ENCODE measurements at places on chromosomes 7 and 10.
A peak's percentile ranks its signal among the peaks of the same experiment; 100 is the strongest.

- no peak for DNase-seq
Observed at GRCh38 chr7:124426621-124427020, 339.0 kb downstream of the GPR37 start.

DNA sequence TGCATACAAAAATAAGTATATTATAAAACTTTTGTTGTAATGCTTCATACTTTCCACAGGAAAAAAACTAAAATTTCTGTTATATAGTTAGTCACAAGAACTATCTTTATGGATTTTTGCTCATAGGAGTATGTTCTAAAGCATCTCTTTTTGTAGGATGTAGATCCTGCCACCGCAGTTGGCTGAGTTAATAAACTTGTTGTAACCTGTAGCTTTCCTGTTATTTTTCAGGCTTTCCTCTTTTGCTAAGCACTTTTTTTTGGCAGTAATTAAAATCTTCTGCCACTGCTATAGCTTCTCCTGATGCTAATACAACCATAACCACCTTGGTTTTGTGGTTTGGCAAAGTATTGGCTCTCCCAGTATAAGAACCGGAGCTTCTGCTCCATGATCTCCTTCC lies 60.3 kb downstream of the WNT2 start:
- no peak for DNase-seq

DNA sequence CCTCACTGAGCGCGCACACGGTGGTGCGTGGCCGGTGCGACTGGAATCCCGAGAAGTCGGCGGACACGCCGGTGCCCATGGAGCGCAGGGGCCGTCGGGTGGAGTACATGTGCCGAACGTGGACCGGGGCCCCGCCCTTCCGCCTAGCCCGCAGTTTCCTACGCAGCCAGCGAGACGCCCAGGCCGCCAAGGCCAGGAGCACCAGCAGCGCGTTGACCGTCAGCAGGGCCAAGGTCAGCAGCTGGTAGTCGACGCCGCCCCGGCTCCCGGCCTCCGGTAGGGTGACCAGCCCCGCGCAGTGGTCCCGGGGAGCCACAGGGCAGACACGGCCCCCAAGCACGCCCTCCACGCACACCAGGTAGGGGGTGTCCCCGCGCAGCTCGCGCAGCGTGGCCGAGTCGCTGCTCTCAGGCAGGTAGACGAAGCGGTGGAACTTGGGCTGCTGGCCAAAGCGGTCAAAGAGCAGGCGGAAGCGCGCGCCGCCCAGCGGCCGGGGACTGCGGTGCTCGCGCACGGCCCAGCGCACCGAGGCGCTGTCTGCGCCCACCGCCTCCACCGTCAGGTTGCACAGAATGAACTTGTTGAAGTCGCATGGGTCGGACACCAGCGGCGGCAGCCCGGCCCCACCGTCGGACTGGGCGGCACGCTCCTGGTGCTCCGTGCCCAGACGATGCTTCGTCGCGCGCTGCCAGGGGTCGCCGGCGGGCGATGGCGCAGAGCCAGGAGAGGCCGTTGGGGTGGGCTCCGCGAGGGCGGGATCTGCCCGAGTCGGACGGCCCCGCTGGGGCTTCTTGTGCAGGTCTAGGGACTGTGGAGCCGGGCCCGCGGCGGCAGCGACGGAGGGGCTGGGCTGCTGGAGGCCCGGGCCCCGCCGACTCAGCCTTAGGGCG lies 2.2 kb downstream of the TRIL start:
- peak; percentile 14 for DNase-seq

- no peak for DNase-seq
Observed at GRCh38 chr10:95761939-95762492, 6.1 kb downstream of the ENTPD1 start.

DNA sequence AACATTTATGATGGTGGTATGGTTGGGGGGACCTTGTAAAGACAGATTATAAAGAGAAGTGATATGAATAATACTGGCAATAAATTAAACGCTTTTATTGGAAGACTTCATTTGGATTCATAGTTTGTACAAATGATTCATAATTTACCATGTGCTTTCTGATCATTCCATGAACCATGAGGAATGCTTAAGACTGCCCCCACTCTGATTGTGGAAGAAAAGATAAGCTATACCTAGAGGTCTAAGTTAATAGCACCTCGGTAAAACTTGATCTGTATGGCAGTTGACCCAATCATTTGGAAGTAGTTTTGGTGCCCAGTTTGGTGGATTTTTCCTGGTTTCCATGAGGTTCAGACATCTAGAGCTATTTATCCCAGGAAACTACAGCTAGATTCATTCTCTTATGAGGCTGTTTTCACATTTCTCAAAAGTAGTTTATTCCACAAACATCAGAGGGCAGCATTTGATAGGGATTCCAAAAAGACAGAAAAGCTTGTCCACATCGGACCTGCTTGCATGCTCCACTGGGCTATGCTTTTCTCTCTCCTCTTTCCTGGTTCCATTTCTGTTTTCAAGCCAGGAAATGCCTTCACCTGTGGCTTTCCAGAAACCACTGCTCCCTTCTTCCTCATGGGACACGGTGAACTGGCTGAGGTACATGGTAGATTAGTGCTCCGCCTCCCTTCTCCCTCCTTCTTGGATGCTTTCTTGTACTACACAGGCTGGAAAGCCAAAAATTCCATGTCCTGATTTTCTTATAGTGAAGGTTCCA lies 29.2 kb downstream of the TFAM start:
- DNase-seq: peak; percentile 85

DNA sequence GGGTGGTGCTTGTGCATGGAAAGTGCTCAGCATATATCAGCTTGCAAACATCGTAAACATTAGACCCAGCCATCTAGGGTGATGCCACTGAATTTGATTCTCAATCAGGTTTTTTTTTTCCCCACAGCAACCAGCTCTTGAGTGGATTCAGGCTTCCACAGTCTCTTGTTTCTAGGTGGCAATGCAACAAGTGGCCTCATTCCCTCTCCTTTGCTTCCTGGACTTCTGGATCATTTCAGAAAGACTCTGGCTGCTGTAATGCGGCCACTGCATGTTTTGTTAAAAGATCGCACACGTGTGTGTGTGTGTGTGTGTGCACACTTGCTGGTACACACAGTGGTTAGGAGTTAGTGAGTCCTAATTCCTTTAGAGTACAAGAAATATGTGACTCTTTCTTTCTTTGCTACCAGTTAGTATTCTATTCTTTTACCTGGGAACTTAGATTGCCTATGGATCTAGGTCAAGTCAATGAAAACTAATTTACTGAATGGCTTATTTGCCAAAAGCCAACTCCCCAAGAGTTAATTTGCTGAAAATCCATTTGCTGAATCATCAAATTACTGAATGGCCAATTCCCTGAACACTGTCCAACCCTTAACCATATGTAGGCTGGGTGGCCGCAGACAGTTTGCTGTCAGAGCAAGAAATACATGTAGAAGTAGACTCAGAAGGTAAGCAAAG lies 222.5 kb downstream of the CCSER2 start:
- DNase-seq: no peak

DNA sequence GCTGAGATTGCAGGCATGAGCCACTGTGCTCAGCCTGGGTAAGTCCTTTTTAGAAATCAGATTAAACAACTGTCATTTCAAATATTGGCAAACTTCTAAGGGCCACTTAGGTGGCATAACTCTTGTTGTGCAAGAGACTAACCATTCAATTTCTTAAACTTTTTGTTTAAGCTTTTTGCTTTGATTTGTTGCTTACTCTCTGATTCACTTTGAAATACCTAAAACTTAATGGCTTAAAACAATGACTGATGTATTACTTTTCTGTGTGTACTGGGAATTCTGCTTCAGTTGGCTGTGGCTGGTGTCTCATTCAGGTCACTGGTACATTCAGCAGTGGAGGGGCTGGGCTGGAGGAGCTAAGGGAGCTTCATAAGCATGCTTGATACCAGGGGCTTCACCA lies 28.9 kb downstream of the ZNF25 start:
- no peak for DNase-seq

DNA sequence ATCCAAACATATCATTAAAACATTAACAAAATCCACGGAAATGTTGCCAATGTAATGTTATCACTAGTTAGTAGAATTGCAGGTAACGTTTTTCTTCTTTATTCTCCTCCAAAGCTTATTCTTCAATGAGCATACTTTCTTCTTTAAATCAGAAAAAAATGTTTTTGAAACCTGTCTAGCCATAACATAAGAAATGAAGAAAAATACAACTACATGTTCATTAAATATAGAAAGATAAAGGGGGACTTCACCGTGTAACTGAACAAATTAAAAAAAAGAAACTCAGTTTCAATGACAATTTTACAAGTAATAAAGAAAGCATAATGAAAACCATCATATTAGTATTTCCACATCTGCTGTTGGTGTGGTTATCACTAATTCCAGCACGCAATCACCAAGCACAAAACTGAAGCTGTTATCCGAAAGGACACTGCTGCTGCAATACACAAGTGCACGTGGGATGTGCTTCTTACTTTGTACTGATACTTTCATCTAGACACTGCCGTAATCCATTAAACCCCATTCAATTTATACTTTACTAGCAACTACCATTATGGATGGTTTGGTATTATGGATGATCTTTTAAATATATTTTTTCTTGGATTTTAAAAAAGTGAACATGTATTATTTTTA lies 9.6 kb downstream of the ESYT2 start:
- no peak for DNase-seq

DNA sequence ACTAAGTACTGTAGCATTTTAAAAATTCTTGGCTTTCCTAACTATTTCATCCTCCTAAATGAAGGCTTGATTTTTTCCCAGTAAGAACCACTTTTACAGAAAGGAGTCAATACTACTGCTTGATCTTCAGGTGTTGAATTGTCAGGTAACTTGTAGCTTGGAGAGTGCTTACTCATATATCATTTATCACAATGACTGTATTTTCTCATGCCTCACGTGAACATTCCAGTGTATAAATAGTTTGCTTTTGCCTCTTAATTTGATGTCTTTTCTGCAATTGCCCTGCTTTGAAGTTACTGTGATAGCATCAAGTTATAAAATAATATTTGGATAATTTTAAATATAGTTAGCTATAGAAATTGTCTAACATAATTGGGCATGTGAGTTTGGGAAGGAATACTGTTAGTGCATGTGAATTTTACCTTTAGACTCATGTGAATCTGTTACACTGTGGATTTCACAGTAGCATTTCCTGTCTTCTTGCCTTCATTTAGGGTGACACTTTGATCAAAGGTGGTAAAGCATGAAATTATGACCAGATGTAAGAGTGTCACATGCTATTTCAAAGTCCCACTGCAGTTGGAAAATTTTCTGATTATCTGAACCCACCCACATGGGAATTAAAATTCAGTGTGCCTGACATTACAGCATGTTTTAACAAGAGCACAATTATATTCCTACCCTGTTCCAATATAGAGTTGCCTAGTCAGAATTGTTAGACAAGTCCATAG lies 962.8 kb downstream of the DNAJB9 start:
- DNase-seq: no peak

- DNase-seq: peak; percentile 0
Observed at GRCh38 chr7:146736446-146737190, 620.0 kb downstream of the CNTNAP2 start.

GRCh38 chr10:25745976-25746375 lies 188.1 kb upstream of the MYO3A start:
- no peak for DNase-seq

DNA sequence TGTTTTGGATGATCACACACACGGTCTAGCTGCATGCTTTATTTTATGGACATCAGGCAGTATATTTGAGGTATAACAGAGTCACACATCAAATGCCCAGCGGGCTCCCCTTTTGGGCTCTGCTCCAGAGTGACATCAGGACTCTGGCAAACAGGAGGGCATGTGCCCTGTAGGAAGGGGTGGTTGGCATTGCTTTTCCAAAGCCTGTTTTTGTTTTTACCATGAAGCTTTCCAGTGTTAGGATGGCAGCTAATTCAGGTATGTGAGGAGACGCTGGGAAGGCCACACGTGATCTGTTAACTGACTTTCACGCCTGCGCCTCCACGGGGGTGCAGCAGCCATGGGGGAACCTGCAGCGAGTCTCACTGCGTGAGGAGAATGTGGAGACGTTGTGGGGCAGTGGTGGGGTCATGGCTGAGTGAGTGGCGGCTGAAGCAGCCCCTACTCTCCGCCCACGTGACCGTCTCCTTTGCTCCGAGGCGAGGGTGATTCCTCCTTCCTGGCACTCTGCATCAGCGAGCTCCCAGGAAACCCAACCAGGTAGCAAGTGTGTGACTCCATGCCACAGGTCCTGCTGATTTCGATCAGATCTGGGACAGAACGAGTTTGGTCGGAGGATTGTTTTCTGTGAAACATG lies 117.7 kb downstream of the ANKRD61 start:
- no peak for DNase-seq

GRCh38 chr7:31051598-31052486 lies at the start of gene ADCYAP1R1:
ADCYAP1R1 (plus strand) TSS chr7:31052308; CDS start chr7:31063265, 10,957 bp downstream.
- no peak for DNase-seq

GRCh38 chr10:47368431-47369180 lies 15.5 kb downstream of the ZNF488 start:
- DNase-seq: no peak

DNA sequence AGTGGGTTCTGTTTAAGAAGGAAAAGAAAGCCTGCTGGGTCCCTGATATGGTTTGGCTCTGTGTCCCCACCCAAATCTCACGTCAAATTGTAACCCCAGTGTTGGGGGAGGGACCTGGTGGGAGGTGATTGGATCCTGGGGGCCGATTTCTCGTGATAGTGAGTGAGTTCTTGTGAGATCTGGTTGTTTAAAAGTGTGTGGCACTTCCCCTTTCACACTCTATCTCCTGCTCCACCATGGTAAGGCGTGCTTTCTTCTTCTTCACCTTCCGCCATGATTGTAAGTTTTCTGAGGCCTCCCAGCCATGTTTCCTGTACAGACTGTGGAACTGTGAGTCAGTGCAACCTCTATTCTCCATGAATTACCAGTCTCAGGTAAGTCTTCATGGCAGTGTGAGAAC lies 42.6 kb downstream of the INPP5A start:
- DNase-seq: no peak

All from astrocyte of the spinal cord (primary cell).